Fibroblast of lung (primary cell): ENCODE measurements at places on chromosomes 12 and 14.

- no peak for DNase-seq
Measured at GRCh38 chr12:34345801-34346200, 323.5 kb downstream of the ALG10 start.

DNA sequence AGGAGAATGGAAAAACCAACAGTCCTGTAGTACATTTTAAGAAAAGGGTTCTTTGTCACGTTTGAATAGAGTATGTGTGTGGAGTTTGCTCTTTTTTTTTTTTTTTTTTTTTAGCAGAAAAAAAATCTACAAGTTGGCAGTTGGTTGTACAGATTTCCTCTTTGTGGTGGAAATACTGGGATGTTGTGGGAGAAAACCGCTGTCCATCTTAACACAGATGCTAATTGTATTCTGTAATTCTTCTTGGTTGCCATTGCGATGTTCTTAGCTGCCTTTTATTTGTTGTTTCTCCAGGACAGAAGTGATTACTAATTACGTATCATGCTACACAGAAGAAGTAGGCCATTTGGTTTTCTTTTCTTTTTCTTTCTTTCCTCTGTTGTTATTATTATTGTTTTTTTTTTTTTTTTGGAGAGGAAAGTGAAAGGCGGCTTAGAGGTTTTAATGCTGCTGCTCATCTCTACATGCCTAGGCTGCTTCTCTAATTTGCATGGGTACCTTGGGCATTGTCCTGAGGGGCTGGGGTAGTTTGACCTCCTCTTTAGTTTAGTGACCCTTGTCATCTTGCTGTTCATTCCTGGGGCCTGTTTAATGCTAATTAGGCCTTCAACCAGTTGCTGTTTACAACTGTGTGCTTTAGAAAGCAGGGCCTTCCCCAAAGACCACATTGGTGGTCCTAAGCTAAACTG is 94.7 kb downstream of the TMTC2 start:
- no peak for DNase-seq

GRCh38 chr12:21788089-21788983 is 13.8 kb upstream of the KCNJ8 start:
- no peak for DNase-seq

DNA sequence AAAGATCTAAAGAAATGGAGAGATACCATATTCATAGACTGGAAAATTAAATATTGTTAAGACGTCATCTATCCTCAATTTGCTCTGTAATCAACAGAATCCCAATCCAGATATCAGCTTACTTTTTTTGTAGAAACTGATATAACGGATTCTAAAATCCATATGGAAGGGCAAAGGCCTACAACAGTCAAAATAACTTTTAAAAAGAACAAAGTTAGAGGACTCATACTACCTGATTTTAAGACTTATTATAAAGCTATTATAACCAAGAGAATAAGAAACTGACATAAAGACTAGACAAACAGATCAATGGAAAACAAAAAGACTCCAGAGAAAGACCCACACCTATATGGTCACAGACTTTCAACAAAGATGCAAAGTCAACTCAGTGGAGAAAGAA is 6.0 kb downstream of the DDX24 start:
- DNase-seq: no peak

DNA sequence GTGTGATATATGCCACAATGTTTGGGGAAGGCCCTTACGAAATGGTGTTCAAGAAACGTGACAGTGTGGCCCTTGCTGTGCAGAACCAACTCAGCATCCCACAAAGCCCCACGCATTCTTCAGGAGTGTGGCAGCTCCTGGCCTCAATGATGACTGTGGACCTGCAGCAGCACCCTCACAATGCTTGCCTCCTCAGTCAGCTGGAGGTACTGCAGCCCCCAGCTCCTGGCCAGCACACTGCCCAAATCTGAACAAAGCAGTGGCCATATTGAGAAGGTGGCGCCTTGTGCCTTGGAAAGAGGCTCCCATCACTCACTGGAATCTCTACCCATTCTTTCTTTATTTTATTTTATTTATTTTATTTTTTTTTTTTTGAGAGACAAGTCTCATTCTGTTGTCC is 10.4 kb downstream of the POLE2 start:
- DNase-seq: no peak

GRCh38 chr12:69470189-69471075 is at the start of gene FRS2:
FRS2 (plus strand) TSS chr12:69470388; CDS start chr12:69569031, 98,643 bp downstream.
- peak; percentile 89 for DNase-seq

GRCh38 chr14:78967111-78967809 is 797.1 kb downstream of the NRXN3 start:
- DNase-seq: peak; percentile 93
